Mesothelial cell of epicardium (in vitro differentiated cells): ENCODE measurements at places on chromosomes 7 and 10. TPM values are rescaled to one million over a fixed set of nuclear protein-coding genes. Genes with fewer than 3 reads are reported as not detected.

DNA sequence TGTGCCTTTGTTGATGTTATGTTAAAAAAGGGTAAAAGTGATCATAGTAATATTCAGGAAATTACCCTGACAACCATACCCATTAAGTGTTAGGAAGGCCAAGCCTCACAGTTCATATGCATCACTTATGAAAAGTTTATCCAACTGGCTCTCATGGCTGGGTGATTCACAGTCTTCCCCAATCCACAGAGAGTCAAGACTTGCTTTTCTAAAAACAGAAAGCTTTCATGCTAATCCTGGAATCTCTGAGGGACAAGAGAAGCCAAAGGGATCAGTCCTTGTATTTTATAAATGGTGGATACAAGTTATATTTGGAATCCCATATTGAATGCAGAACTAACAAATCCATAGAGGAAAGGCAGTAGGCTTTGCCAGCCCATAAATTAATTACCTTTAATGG is 218.3 kb downstream of the JAZF1 start:
- no peak for DNase-seq

CRYGN gene
- 9.4 to 12.2 TPM (median 10.5 TPM) in 3 replicates for total RNA-seq

DNA sequence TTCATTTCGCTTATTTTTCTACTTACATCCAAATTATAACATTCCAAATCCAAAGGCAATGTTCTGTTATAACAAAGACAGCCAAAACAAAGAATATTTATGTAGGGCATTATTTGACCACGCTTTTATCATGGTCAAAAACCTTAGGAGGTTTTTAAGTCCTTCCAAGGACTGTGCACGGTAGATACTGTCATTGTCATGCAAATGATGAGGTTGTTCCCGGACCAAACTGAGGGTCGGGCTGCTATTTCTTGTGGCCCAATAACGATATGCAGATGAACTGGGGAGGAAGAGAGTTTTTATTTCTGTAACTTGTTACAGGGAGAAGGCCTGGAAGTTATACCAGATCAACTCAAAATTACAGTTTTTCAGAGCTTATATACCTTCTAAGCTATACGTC is 56.6 kb upstream of the STEAP4 start:
- no peak for DNase-seq

- DNase-seq = no peak
Observed at GRCh38 chr7:99033765-99034164, 110.1 kb downstream of the SMURF1 start.

DNA sequence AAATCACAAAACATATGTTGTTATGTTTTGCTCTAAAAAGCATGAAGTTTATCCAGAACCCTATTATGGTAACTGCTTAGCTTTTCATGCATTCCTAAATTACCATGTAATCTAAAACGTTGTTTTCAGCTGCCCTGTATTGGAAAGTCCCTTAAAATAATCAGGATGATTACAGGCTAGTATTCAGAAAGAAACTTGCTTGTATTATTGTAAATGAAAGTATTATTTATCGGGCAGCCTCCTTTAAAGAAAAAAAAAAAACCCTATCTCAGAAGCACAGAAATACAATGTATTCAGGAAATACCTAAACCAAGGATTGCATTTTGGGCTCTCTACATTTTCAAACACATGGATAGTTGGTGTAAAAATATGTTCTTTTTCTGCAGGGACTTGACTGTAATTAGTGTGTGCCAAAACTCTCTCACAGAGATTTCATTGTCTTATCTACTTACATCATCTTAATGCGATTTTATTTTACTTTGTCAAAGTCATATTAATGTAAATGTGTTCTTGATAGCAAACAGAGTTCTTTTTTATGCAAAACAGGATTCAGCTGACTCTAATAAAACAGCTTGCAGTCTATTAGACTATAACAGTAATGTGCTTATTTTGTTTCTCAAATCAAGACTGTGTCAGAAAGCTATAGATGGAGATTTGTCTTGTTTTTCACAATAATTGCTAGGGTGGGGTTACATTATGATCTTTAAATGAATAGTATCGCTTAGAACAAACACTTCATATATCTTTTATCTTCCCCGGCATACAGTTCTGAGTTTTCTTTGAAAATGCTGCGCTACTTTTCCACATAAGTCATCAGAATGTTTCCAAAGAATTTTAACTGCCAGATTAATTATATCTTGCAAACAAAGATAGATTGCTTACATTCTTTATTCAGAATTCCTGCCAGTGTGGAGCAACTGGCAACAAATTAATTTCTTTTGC is 65.3 kb upstream of the ARID5B start:
- DNase-seq = no peak

SERPINE1 gene
- 11.4 to 15.1 TPM (median 14.2 TPM) in 3 replicates for total RNA-seq

PTF1A gene
- total RNA-seq = not detected in 3 replicates

FRMD4A gene
- total RNA-seq = 41.7 to 45.0 TPM (median 42.4 TPM) in 3 replicates

DNA sequence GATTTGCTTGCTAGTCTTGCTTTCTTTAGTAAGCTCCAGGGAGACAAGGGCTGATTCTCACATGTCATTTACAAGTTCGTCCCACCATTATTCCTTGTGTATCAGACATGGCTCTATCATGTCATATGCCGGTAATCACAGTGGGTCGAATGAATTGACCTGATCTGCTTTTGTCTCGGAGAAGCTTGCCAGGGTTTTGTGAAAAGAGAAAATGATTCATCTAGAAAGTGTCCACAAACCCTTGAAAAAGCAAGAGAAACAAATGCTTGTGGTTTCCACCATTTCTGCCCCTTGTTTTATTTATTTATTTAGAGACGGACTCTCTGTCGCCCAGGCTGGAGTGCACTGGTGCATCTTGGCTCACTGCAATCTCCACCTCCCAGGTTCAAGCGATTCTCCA is 278.5 kb downstream of the TCF7L2 start:
- DNase-seq = no peak

GPRIN2 gene
- 19.6 to 20.7 TPM (median 20.3 TPM) in 3 replicates for total RNA-seq

ZP3 gene
- 0.41 to 0.89 TPM in 2 of 3 replicates, not detected in the other for total RNA-seq

GRCh38 chr7:93856323-93856722 is 34.2 kb downstream of the TFPI2 start:
- DNase-seq = no peak

COX15 gene
- 52.0 to 53.0 TPM (median 52.6 TPM) in 3 replicates for total RNA-seq

GRCh38 chr10:131445623-131446022 is 134.1 kb upstream of the TCERG1L start:
- no peak for DNase-seq

GRCh38 chr7:130274296-130274695 is 7.6 kb downstream of the CPA2 start:
- DNase-seq = no peak

UTF1 gene
- not detected in 3 replicates for total RNA-seq

GRCh38 chr7:142477079-142477651 is 219.3 kb upstream of the PRSS58 start:
- no peak for DNase-seq

GRCh38 chr10:57145548-57145947 is 784.5 kb upstream of the ZWINT start:
- no peak for DNase-seq

GRCh38 chr7:7959979-7960670 is 8.5 kb upstream of the GLCCI1 start:
- no peak for DNase-seq

DNA sequence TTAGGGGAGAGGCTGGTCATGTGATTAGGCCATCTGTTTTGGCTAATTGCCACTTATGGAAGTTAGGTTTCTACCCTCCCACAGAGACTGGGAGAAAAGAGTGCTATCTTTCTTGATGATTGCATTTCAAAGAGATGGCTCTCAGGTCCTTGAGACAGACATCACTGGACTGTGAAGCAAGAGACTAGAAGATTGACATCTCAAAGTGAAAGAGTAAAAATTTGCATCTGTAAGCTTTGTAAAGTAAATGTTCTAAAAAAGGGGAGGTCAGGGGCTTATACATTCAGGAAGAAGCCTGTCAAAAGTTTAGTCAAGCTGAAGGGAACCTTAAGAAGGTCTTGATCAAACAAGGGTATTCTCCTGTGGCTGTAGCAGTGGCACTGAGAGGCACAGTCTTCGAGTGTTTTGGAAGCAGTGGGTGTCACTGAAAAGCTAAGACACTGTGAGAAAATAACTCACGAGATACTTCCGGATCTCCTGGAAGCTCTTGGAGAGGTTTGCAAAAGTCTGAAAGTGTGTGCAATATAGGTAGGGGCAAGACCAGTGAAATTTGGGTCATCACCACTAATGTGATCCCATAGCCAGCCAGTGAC is 342.1 kb downstream of the PHF14 start:
- DNase-seq = no peak

SPDYE6 gene
- total RNA-seq = not detected in 3 replicates

DNA sequence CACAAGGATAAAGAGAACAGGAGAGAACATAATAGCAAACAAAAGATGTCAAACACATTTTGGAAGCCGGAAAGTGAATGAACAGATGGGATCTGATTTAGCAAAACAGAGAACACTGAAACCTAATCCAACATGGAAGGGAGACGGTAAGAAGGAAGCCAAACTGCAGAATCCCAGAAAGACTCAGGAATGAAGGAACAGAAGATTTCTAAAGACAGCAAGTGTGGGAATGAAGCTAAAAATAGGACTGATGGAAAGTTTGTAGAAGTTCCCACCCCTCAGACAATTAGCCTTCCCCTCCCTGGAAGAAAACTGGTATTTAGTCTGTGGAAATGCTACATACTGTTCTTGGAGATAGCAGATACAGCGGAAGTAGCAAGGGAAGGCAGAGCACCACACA is 40.8 kb downstream of the SLC16A12 start:
- DNase-seq = no peak

KCNH2 gene
- total RNA-seq = 11.2 to 12.3 TPM (median 11.7 TPM) in 3 replicates

HKDC1 gene
- 0.14 TPM in 1 of 3 replicates, not detected in the others for total RNA-seq

DNA sequence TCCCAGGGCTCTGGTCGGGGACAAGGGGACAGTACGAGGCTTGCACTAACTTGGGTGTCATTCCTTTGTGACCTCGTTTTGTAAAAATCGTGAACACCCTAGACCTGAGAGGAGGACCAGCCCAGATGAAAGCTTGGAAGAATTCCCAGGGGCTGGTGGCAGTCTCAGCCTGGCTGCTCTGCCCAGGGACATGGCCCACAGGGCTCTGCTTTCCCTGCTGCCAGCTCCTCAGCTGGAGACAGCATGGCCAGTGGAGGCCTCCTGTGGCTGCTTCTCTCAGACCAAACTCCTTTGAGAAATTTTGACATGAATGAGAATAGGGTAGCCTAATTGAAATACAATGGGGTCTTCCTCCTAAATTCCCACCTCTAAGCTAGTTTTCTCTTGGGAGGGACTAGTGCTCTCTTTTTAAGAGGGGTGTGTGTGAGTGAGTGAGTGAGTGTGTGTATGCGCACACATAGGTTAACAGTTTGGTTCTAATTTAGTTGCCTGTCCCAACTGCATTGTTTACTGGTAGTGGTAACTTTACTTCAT is 140.3 kb upstream of the EFCAB10 start:
- DNase-seq = no peak

GRCh38 chr7:107742678-107743566 is 1.0 kb upstream of the CBLL1 start:
- DNase-seq = peak; percentile 70

- no peak for DNase-seq
Observed at GRCh38 chr7:20201380-20201779, 15.8 kb downstream of the MACC1 start.

DNA sequence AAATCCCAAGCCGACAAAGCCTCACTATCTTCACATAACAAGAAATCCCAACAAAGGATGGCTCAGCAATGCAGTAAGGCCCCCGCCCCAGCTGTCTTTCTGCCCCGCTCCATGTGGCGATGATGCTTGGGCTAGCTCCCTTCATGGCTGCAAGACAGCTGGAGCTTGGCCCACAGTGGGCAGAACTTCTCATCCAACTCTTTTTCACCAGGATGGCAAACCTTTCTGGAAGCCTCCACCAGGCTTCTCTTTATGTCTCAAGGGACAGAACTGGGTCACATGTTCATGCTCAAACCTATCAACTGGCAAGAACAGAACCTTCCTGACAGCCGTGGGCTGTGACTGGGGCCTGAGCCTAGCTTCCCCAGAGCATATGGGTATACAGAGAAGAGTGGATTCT is 260.5 kb upstream of the MKLN1 start:
- no peak for DNase-seq

- DNase-seq = no peak
Observed at GRCh38 chr7:137881607-137882260, 35.0 kb upstream of the DGKI start.

PLEKHA1 gene
- total RNA-seq = 33.1 to 35.6 TPM (median 35.3 TPM) in 3 replicates

GRCh38 chr10:85493703-85494102 is 872.9 kb downstream of the GRID1 start:
- no peak for DNase-seq

DNA sequence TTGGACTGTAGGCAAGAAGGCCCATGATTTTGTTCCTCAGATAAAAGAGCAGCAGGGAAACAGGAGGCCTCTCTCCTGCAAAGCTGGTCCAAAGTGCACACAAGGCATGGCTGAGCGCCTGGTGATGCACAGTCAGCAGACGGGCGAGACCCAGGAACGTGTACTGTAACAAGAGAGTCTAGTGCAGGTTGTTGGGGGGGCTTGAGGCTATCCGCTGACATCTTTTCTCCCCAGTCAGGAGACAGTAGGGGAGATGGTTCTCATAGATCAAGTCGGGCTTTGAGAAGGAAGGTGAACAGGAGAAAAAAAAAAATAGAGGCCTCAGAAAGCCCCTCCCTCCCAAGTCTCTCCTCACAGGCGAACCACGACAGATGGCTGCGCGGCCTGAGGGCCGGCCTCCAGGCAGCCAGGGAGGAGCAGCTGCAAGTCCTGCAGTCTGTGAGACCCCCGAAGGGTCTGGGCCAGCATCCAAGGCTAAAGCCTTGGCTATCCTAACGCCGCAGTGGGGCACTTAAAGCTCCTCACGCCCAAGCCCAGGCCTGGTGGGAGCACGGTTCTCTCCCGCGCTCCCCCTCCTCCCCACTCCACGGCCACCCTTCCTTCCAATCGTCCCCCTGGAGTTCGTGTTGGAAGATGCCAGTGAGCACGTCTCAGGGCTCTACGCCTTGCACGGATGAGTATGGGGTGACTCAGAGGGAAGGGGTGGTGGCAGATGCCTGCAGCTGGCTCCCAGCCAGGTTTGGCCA is 68.3 kb downstream of the PRKAG2 start:
- DNase-seq = no peak

CRHR2 gene
- not detected in 3 replicates for total RNA-seq

DNA sequence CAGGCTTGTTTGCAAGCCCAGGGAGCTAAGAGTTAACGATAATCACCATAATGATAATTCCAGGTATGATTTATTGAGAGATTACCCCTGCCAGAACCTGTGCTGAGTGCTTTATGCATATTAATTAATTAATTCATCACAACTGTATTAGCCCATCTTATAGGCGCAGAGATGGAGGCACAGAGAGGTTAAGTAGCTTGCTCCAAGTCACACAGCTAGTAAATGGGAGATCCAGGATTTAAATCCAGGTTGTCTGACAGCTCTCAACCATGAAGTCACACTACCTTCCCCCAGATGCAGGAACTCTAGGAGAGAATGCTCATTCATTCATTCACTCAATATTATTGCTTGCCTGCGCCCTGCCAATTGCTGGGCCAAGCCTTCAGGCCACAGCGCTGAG is 84.5 kb downstream of the FAM241B start:
- DNase-seq = no peak

ARHGAP22 gene
- total RNA-seq = 2.9 to 5.1 TPM (median 4.1 TPM) in 3 replicates

- DNase-seq = no peak
Observed at GRCh38 chr7:8035192-8035591, 66.6 kb downstream of the GLCCI1 start.

DNA sequence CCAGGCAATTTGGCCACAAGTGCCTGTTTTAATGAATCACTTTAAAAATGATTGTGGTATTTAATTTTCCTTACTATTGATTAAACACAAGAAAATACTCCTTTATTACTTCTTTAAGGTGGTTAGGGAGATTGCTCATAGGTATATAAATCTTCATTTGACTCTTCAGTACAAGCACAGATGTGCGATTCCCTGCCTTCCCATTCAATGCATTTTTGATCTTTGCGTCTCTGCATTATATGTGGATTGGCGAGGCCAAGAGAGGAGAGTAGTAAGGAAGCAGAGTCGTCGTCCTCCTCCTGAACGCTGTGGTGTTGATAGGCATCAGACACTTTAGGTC is 683.7 kb downstream of the LRMDA start:
- DNase-seq = no peak

GRCh38 chr7:151429560-151430331 is 10.2 kb downstream of the CRYGN start:
- DNase-seq = no peak
